ENCODE measurements at places on chromosomes 16 and 17.

GRCh38 chr16:4011940-4012629, 104.2 kb downstream of the ADCY9 start:
- DNase-seq = no peak

DNA sequence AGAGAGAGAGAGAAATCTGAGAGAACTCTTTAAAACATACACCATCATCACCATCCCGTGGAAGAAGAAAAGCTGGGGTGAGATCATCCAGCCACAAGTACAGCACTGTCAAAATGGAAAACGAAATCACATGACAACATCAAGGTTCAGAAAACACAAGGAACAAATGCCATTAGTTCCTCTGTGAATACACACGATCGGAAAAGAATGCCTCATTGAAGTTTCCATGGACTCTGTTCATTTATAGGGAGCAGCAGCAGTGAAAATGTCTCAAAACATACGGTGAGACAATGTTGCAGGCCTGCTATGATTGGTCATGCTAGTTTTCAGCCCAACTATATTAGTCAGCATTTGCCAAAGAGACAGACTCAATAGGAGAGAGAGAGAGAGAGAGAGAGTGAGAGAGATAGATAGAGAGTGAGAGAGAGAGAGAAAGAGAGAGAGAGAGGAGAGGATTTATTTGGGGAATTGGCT, 4.4 kb downstream of the CFAP97D1 start:
- DNase-seq = no peak

GRCh38 chr17:78013683-78014467, 55.4 kb downstream of the TNRC6C start:
- peak; percentile 34 for DNase-seq

DNA sequence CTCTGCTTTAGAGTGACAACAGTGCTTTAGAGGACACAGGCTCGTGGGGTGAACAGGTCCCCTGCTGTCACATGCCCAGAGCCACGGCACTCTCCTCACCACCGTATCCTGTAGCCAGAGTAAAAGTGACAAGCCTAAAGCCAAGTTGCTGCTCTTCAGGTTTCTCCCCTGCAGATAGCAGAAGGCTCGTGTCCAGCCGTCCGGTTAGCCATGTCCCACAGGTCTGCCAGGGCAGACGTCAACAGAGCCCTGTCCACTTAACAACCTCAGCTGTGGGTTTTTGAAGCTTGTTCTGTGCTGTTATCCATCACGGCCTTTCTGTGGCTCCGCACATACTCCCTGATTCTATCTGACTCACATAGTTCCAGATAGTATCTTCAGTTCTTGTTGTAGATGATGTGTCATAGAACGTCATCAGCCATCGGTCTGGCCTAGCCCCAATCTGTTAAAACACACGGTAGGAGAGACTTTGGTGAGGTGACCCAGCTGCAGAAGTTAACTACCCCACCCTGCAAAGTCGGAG, 100.7 kb downstream of the SOCS1 start:
- DNase-seq = no peak

DNA sequence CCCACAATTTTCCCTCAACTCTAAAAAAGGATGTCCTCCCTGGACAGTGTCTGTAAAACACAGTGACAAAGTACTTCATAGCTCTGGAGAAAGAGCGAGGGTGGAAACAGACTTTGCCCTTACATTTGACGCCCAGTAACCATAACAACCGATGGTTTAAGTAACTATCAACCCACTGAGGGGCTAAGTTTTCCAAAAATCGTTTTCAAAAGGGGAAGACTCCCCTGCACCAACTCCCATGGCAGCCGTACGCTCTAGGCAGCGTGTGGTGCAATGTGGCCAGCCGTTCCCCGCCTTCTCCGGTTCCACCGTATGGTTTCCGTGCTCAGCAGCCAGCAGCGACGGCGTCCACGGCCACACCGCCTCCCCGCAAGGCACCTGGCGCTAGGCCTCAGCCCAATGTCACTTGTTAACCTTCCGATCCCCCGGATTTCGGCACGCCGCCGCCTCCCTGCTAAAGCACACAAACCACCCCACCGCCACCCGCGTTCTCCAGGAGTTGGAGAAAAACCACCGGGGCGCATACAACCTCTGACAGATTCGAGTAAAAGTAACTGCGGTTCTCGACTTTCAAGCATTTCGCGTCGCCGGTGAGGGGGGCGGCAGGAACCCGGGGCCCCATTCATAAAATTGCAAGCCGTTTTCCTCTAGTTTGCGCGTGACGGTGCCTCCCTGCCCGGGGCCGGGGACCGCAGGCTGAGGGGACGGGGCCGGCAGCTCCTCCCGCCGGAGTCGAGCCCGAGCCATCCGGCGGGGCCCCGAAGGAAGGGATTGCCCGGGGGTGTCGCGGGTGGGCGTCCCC, 661 bp downstream of the TEX2 start:
- DNase-seq = peak; percentile 18

DNA sequence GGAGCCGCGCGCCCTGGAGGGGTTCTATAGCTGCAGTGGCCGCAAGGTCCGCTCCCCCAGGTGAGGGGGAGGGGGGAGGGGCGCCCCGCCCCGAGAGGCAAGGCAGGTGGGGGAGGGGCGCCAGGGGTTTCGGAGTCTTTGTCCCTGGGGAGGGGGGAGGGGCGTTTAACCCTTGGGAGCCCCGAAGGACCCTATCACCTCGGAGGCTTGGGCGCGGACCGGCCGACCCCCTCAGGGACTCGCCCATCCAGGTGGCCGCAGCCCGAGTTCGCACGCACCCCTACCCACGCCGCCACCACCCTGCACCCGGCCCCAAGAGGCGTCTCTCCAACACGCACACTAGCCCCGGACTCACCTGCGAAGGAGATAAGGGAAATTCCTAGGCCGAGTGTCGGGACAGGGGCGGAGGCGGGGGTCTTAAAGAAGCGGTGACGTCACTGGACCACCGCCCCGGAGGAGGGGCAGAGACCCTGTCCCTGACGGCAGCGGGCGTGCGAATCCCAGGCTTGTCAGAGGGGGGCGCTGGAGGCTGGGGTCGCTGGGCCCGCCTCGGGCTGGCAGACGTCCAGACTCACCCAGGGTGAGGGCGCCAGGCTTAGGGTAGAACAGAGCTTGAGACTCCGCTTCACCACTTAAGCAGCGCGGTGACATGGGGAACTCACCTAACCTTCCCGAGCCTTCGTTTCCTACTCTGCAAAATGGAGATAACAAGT, at the start of gene CLDN6:
TSS of gene CLDN6 (minus strand) at position 390 of the 713 bp plus-strand sequence. CDS start 2,162 bp downstream, outside the sequence.
- no peak for DNase-seq

DNA sequence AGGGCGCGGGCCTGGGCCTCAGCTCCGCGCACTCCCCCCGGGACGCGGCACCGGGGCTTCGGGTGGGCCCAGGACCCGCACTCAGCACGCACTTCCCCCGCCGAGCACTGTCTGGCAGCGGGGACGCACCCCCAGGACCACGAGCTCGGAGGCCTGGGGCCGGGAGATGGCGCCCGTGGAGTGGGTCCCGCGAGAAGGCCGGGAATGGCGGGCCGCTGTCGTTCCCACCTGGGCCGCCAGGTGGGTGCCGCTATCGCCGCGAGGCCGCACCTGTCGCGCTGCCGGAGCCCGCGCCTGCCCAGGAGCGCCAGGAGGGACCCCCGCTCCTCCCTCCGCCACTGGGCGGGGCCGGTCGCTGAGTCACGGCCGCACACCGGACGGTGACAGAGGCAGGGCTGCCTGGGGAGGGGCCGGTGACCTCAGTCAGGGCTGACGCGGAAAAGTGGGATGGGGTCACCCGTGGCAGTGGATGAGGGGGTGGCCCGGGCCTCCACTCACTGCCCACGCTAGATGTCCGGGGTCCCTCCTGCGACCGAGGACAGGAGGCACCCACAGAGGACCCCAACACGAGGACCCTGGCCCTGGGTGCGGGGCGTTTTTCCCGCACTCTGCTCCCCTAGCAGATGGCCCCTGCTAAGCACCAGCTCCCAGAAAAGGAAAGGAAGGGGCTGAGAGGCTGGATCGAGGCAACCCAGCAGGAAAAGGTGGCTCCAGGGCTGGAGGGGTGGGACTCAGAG, 6.9 kb upstream of the ACTG1 start:
- DNase-seq = peak; percentile 75

DNA sequence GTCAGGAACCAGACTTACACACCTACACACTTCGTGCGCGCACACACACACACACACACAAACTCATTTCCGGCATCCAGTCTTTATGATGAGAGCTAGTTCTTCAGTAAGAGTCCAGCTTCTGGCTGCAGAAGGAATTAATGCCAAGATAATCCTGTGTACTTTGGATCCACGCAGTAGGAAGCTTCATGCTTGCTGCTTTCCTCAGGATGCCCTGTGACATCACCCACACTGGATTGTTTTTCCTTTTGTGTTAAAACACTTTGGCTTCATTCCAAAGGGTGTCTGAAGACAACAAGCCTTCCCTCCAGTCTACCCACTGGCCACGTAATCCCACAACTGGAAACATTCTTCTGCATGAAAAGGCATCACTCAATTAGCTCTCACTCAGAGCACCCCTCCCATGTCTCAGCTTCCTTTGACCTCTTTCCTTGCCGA, 35.4 kb downstream of the KCNJ16 start:
- no peak for DNase-seq

DNA sequence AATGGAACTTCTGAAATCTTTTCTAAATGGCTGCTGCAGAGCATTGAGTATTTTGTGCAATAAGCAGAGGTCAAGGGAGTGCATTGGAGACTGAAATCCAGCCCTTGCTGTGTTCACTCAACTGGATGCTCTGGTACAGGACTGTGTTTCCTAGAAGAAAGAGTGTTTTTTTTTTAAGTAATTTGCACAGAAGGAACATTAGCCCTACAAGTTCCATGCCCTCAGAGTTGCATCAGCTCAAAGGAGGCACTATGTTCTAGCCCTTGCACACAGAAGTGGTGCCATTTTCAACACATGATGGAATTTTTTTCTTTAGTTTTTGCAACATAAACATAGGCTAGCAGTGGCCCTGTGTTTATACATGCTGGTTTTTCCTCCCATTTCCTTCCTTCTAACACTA, 144.1 kb upstream of the HLF start:
- no peak for DNase-seq

DNA sequence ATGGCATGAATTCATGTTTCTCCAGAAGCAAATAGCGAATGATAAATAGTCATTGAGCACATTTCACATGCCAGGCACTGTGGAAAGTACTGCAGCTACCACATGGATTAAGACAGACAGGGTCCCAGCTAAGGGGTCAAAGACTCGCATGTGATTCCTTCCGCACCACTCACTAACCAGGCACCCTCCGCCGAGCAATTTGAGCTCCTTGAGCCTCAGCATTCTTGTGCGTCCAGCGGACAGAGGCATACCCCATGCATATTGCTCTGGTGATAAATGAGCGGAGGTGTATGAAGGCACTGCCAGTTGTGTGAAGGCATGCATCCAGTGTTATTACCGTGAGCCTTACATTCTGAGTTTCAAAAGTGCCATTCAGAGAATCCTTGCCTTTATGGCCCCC, 358.7 kb downstream of the HS3ST4 start:
- DNase-seq = no peak

DNA sequence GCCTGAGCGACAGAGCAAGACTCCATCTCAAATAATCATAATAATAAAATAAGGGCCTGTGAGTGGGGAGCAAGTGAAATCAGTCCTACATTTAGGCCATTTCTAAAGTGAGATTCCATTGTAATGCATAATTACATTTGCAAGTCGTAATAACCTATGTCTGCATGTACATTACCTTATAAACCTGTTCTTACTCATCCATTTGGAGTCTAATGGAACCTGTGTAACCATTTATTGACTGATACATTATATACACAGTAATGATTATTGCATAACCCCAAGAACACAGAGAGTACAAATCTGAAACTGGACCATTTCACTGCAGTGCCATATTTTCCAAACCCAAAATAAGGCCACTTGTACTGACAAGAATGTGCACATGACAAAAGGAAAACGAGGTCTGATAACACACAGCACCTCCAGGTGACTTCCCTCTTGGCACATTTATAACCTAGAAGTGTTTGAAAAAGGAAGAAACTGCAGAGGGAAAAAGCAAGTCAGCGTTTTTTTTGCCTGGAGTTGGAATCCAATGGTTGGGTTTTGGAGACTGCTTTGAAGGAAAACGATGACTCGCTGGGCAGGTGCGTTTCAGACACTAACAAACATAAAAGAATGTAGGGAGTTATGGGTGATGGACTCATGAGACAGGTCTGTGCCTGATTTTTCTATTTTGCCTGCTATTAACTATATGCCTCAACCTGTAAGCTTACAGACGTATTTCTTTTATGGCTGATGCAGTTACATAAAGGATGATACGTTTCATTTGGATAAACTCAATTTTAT, 63.6 kb upstream of the KIFC3 start:
- no peak for DNase-seq
